ENCODE measurements at places on chromosomes 6 and 20. TPM values are rescaled to one million over a fixed set of nuclear protein-coding genes. Genes with fewer than 3 reads are reported as not detected.

GRCh38 chr20:63696628-63697356, at the start of gene TNFRSF6B:
Gene TNFRSF6B, plus strand, starts transcription at chr20:63696652. Its CDS starts 116 bp downstream, at chr20:63696768.
- H3K27ac ChIP-seq = peak within 1 kb of the TSS; percentile 51
- H3K4me3 ChIP-seq = peak within 1 kb of the TSS; percentile 72
- H3K4me1 ChIP-seq = peaks cover 12% of the 10 kb centered on the region

- DNase-seq = peak; percentile 79
- H3K4me1 ChIP-seq = peaks cover 12% of the 10 kb centered on the region
- H3K36me3 ChIP-seq = no peaks in the 10 kb centered on the region
- H3K4me3 ChIP-seq = no peak overlapping the region
- no peaks in the 10 kb centered on the region for H3K27me3 ChIP-seq
These were observed 62.2 kb downstream of the ZDHHC14 start for GRCh38 chr6:157443066-157443800.

DNAJC5 gene
- 38.1 TPM for total RNA-seq

RIN2 gene
- 23.9 TPM for total RNA-seq

DNA sequence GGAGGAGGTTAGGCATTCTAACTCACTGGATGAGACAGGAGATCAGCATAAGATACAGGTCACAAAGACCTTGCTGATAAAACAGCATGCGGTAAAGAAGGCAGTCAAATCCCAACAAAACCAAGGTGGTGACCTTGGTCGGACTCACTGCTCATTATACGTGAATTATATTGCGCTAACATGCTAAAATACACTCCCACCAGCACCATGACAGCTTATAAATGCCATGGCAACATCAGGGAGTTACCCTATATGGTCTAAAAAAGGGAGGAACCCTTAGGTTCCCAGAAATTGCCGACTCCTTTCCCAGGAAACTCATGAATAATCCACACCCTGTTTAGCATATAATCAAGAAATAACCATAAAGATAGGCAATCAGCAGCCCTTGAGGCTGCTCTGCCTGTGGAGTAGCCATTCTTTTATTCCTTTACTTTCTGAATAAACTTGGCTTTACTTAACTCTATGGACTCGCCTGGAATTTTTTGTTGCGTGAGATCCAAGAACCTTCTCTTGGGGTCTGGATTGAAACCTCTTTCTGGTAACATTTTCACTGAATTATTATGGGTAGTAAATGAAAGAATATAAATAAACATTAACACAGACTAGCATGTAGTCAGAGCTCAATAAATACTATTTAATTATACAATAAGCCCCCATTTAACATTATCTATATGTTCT, 3.0 kb upstream of the LAMA4 start:
- H3K4me1 ChIP-seq = peaks cover 9% of the 10 kb centered on the region
- no peak overlapping the region for H3K4me3 ChIP-seq
- H3K27me3 ChIP-seq = peaks cover 9% of the 10 kb centered on the region
- DNase-seq = no peak
- peaks cover 4% of the 10 kb centered on the region for H3K36me3 ChIP-seq
- H3K27ac ChIP-seq = no peak overlapping the region

DNA sequence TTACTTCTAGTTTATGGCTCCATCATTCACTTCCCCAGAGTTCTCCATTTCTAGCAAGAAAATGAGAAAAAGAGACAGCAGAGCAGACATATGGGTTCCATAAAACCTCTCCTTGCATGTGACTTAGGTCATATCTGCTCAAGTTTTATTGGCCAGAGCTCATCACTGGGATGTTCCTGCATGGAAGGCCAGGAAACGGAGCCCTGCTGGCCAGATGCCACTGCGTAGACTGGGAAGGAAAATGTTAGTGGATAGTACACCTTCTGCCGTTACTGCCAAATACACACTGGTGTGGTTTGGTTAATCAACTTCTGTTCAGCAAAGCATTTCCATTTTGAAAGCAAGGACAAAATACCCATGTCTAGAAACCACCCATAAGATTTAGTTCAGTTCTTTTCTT, 220.6 kb upstream of the TSHZ2 start:
- H3K27me3 ChIP-seq = no peaks in the 10 kb centered on the region
- H3K4me3 ChIP-seq = no peak overlapping the region
- no peak for DNase-seq

GRCh38 chr20:36773107-36773596, 411 bp downstream of the DSN1 start:
- peaks cover 13% of the 10 kb centered on the region for H3K36me3 ChIP-seq
- peak overlapping the region; percentile 90 for H3K27ac ChIP-seq
- H3K27me3 ChIP-seq = no peaks in the 10 kb centered on the region
- H3K4me1 ChIP-seq = peaks cover 8% of the 10 kb centered on the region
- DNase-seq = peak; percentile 11
- peak overlapping the region; percentile 79 for H3K4me3 ChIP-seq

POU5F1 gene
- total RNA-seq = 2.0 TPM

TMEM74B gene
- not detected for total RNA-seq

GRCh38 chr6:52534363-52534762, 42.5 kb downstream of the TRAM2 start:
- H3K4me1 ChIP-seq = peaks cover 32% of the 10 kb centered on the region
- no peak overlapping the region for H3K4me3 ChIP-seq
- no peaks in the 10 kb centered on the region for H3K27me3 ChIP-seq
- H3K27ac ChIP-seq = no peak overlapping the region
- H3K36me3 ChIP-seq = peaks cover 6% of the 10 kb centered on the region

SCUBE3 gene
- not detected for total RNA-seq

DNA sequence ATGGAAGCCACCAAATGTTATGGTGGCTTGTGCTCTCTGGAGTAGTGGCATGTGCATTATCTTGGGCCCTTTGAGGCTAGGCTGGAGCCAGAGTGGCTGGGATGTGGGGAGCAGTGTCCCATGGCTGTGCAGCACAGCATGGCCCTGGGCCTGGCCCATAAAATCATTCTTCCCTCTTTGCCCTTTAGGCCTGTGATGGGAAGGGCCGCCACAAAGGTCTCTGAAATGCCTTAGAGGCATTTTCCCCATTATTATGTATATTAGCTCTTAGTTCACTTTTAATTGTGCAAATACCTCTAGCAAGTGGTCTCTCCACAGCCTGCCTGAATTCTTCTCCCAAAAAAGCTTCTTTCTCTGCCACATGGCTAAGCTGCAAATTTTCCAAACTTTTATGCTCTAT, 297.3 kb upstream of the IRAK1BP1 start:
- no peaks in the 10 kb centered on the region for H3K36me3 ChIP-seq
- H3K4me3 ChIP-seq = no peak overlapping the region
- DNase-seq = no peak
- no peaks in the 10 kb centered on the region for H3K27me3 ChIP-seq
- no peaks in the 10 kb centered on the region for H3K4me1 ChIP-seq

DNA sequence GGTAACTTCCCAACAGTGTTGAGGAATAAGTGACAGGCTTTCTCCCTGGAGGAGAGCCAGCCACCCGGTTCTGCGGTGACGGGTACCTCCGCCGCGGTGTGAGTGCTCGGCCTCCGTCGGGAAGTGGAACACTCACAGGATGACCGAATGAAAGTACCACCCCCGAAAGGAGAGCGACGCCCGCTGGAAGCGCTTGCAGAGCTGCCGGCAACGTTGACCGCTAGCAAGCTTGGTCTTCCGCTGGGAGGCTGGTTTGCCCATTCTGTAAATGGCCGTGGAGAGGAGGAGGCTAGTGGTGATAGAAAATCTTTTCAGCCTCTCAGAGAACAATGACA, 614 bp upstream of the TMEM242 start:
- no peaks in the 10 kb centered on the region for H3K36me3 ChIP-seq
- H3K27ac ChIP-seq = peak overlapping the region; percentile 87
- DNase-seq = peak; percentile 65
- peak overlapping the region; percentile 81 for H3K4me3 ChIP-seq
- H3K27me3 ChIP-seq = no peaks in the 10 kb centered on the region
- H3K4me1 ChIP-seq = no peaks in the 10 kb centered on the region

DNA sequence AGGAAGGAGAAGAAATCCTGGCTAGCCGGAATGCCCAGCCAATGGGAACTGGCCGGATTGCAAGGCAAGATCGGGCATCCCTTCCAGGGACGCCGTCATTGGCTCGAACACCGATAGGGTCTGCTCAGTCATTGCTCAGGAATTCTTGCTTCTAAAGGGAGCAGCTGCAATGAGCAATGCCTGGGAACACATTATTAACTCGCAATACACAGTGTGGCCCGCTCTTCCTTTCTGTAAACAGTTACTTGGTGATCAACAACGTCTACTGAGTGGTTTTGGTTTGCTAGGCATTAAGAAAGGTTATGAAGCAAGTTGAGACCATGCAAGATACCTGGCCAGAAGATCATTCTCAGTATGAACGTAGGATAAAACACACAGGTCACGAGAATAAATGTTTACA, 165.4 kb upstream of the CITED2 start:
- H3K4me3 ChIP-seq = peak overlapping the region; percentile 18
- H3K36me3 ChIP-seq = no peaks in the 10 kb centered on the region
- H3K27ac ChIP-seq = peak overlapping the region; percentile 21
- peaks cover 14% of the 10 kb centered on the region for H3K4me1 ChIP-seq
- no peaks in the 10 kb centered on the region for H3K27me3 ChIP-seq
- DNase-seq = peak; percentile 89

DNA sequence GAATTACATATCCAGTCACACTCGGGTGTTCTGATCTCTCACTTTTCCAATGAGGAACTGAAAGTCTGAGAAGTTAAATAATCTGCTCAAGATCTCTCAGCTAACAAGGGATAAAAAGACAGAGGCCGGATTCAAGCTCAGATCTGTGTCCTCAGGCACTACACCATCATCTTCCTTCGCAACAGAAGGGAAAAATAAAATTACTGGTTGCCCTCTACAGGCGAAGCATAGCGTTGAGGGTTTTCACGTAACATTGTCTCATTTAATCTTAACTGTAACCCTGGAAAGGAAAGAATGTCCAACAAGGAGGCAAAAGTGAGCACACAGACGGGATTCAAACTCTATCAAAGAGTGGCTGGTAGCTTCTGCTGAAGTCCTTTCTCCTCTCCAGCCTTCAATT, 67.8 kb upstream of the ANKEF1 start:
- no peaks in the 10 kb centered on the region for H3K4me1 ChIP-seq
- DNase-seq = peak; percentile 37
- H3K4me3 ChIP-seq = no peak overlapping the region
- H3K36me3 ChIP-seq = no peaks in the 10 kb centered on the region
- H3K27me3 ChIP-seq = no peaks in the 10 kb centered on the region

KIF25 gene
- not detected for total RNA-seq

DNA sequence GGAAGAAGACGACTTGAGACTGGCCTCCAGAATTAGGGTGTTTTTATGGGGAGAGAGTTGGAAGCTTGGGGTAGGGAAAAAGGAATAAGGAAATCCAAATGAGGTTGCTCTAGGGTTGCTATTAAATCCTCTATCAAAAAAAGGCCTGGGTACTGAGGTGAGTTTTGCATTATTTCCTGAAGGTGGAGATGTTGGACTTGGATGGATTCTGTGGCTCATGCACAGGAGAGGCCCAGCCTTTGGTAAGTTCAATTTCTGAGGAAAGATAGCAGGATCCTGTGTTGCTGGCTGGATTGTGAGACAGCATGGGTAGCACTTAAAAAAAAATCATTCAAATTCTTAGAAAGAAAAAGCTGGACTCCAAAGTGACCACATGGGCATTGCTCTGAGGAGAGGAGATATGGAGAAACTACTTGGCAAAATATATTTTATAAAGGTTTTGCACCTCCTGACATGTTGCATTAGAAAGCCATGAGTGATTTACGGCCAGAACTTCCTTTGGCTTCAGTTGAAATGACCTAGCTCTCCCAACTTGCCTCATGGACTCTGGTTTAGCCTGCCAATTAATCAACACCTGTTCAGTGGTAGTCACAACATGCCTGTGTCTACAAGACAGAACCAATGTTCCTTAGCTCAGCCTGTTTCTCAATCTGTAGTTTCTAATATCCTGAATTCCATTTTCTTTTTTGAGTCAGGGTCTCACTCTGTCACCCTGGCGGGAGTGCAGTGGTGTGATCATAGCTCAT, 152.1 kb upstream of the RALGAPA2 start:
- H3K36me3 ChIP-seq = no peaks in the 10 kb centered on the region
- no peak overlapping the region for H3K27ac ChIP-seq
- peak; percentile 44 for DNase-seq
- H3K27me3 ChIP-seq = no peaks in the 10 kb centered on the region
- H3K4me1 ChIP-seq = peaks cover 8% of the 10 kb centered on the region

GRCh38 chr6:86030875-86031274, 388.2 kb upstream of the SYNCRIP start:
- DNase-seq = no peak
- H3K36me3 ChIP-seq = no peaks in the 10 kb centered on the region
- no peak overlapping the region for H3K27ac ChIP-seq
- no peak overlapping the region for H3K4me3 ChIP-seq
- no peaks in the 10 kb centered on the region for H3K27me3 ChIP-seq
- H3K4me1 ChIP-seq = no peaks in the 10 kb centered on the region

FAXC gene
- total RNA-seq = 2.3 TPM

- no peaks in the 10 kb centered on the region for H3K27me3 ChIP-seq
- H3K36me3 ChIP-seq = no peaks in the 10 kb centered on the region
- H3K4me3 ChIP-seq = no peak overlapping the region
- DNase-seq = peak; percentile 71
- no peak overlapping the region for H3K27ac ChIP-seq
- no peaks in the 10 kb centered on the region for H3K4me1 ChIP-seq
These were observed 36.5 kb downstream of the AKAP12 start for GRCh38 chr6:151276112-151276740.

CYP39A1 gene
- 7.2 TPM for total RNA-seq

CBFA2T2 gene
- total RNA-seq = 17.3 TPM

- DNase-seq = no peak
- H3K4me3 ChIP-seq = no peak overlapping the region
- no peak overlapping the region for H3K27ac ChIP-seq
- no peaks in the 10 kb centered on the region for H3K27me3 ChIP-seq
- no peaks in the 10 kb centered on the region for H3K4me1 ChIP-seq
These were observed 62.2 kb upstream of the GCM1 start for GRCh38 chr6:53210811-53211210.

OR2B6 gene
- total RNA-seq = not detected

DNA sequence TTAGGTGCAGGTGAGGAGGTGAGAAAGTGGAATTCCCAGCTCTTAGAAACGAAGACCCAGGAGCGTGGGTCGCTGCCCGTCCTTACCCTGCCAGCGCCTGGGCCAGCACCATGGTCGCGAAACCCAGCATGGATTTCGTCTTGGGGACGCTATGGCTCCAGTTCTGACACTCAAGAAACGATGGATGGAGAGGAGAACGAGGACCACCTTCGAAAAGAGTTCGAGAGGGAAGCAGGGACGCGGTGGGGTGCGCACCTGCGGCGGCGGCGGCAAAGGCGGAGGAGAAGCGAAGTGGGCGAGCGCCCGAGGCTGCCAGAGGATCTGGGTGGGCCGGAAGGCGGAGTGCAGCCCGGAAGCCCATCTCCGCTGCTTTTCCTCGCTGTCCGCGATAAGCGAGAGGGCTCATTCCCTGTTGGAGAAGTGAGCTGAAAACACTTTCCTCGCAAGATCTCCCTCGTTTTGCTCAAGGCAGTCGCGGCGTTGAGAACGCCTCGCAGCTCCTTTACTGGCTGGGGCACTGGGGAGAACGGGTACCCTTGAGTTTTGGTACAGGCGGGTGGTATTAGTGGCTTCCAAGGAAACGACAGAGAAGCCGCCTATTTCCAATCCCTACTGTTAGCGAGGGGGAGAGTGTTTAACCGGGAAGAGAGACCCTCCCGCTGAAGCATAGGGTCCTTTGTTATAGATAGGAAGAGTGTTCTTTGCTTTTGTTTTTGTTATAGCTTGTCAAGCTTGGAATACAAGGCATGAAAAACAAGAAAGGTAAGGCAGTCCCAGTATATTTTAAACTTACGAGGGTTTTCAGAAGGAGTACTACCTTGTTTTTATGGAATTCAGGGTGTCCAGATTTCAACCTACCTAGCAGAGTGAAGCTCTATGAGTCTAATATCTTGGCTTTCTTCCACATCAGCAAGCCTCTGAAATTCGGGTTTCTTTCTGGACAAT, 109.5 kb downstream of the TRIM27 start:
- no peak overlapping the region for H3K4me3 ChIP-seq
- H3K27ac ChIP-seq = no peak overlapping the region
- peaks cover 24% of the 10 kb centered on the region for H3K4me1 ChIP-seq
- no peak for DNase-seq

Measured in MCF 10A (cell line).